HuH-7 (cell line): ENCODE measurements at places on chromosomes 4 and X.

GRCh38 chr4:183240581-183241321, 79.3 kb downstream of the CLDN22 start:
- DNase-seq: no peak

DNA sequence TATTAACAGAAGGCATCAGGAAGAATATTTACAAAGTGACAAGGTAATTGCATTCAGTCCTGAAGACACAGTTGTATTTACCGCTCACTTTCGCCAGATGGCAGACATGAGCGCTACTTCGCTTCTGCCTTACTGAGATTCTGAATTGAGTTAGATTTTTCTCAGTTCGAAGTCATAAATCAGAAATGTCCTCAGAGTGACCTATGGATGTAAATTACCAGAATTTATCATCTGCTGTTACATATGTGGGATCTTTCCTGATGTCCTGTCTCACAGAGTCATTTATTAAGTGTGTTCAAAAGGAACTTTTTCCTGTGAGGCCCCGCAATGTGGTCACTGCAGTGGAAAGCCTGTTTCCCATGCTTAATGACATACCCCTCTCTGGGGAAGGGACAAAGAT, 97.3 kb upstream of the DCLK2 start:
- peak; percentile 23 for DNase-seq

DNA sequence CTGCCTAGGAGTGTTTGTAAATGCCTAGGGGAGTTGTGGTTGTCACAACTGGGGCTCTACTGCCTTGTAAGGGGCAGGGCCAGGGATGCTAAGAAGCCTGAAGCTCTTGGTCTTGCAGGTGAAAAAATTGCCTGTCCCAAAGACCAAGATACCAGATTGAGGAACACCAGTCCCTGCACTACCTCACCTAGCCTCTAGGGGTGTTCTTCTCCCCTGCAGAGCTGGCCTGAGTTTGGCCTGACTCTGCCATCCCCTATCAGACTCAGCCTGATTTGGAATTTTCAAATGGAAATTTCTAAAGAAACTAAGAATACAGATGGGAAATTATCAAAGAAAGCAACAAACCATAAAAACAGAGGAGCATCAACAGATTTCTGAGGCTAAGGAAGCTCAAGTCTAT, 90.4 kb downstream of the ZC4H2 start:
- DNase-seq: peak; percentile 8

DNA sequence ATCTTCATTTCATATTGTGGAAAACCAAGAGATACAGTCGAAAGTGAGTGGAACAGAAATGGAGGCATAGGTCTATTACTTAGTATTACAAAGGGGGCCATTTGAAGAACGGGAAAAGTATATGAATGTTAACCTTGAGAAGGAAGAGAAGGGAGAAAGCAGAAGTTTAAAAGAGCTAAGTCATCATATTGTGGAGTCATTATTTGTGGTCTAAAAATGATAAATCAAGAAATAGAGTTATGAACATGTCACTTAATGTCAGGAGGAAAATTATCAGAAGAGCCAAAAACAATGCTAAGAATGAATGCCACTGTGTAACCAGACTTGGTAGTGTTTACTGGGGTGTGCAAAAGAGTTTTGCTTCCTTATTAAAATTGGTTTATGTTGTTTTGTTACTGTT, 589.5 kb upstream of the LCORL start:
- no peak for DNase-seq

DNA sequence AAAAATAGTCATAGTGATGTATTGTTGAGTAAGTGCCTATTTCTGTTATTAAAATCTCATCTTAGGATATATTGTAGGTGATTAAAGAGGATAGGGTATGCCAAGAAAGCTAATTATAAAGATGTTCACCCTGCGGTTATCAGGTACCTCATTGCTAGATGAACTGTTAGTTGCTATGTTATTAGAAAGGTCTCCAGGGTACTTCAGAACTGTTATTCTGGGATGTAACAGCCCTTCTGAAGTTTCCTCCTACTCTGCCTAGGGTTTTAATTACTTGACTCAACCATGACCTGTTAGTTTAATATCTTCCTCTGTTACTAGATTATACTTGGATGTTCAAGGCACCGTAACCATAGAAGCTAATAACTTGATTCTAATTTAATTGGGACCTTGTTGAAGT, 15.4 kb downstream of the TMPRSS11E start:
- no peak for DNase-seq

DNA sequence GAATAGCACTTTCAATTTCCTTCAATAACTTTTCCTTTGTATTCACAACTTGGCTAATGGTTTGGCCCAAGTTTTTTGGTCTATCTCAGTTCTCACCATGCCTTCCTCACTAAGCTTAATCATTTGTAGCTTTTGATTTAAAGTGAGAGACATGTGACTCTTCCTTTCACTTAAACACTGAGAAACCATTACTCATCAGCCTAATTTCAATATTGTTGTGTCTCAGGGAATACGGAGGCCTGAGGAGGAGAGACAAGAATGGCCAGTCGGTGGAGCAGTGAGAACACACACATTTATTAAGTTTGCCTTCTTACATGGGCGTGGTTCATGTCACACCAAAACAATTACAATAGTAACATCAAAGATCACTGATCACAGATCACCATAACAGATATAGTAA, 56.7 kb downstream of the TSPAN5 start:
- no peak for DNase-seq

GRCh38 chr4:147071209-147071740, 125.6 kb upstream of the TTC29 start:
- DNase-seq: no peak

DNA sequence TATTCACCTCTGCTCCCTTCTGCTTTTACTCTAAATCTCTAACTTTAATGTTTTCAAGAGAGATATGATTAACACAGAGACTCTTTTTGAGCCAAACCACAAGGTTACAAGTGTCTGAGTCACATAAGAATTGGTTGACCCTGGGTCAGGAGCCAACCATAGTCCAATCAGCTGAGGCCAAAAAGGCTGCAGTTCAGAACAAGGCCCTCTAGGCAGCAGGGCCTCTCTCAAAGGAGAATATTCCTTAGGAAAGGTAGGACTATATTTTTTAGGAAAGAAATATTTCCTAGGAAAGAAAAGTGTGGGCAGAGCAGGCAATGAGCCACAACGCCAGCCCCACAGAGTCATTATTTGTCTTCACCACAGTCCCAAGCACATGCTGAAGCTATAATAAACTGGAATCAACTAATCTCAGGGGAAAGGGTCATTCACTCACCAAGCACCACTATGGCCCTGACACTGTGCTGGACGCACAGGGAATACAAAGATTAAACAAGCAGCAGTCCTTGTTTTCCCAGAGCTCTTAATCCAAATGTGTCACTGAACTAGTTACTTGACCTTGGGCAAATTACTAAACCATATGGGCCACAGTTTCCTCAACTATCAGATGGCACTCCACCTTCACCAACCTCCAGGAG, 2.2 kb downstream of the ATP8A1 start:
- no peak for DNase-seq

- DNase-seq: no peak
Observed at GRCh38 chr4:161186750-161187149, 977.0 kb downstream of the FSTL5 start.

DNA sequence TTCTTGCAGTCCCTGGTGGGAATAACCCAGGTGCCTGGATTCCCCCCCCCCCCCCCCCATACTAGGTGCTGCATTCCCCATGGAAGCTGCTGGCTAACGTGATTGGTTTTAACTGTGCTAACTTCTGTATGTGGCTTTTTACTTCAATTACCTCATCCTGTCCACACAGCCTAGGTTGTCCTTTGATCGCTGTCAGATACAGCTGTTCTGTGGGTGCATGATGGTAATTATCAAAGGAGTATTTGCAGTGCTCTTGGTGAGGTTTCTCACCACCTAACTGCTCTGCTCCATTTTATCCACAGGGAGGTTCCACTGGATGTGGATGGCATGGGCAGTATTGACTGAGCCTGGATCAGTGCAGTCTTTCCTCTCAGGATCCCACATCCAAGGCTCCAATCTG, 93.0 kb downstream of the ZNF518B start:
- DNase-seq: no peak

- no peak for DNase-seq
Observed at GRCh38 chr4:6937201-6937600, 27.6 kb downstream of the TBC1D14 start.

DNA sequence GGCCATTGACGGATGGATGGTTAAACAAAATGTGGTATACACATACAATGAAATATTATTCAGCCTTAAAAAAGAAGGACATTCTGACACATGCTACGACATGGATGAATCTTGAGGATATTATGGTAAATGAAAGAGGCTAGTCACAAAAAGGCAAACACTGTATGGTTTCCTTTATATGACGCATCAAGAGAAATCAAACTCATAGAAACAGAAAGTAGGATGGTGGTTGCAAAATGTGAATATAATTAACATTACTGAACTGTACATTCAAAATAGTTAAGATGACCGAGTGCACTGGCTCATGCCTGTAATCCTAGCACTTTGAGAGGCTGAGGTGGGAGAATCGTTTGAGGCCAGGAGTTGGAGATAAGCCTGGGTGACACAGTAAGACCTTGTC, 9.5 kb upstream of the CASK start:
- DNase-seq: no peak

DNA sequence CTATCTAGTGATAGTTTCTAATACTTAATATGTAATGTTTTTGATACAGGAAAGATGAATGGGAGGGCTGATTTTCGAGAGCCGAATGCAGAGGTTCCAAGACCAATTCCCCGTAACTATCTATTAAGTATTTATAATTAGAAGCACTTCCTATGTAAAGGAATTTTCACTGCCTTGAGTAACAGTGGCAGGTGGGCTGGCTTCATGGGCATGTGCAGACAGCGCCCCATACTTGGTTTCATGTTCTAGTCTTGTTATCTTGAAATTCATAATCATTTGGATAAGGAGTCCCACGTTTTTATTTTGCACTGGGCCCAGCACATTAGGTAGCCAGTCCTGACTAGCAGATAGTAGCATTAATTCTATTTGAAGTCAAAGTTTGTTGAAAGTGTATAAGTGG, 1.7 kb downstream of the OCIAD1 start:
- no peak for DNase-seq

GRCh38 chrX:41759817-41760216, 35.8 kb downstream of the GPR82 start:
- no peak for DNase-seq

DNA sequence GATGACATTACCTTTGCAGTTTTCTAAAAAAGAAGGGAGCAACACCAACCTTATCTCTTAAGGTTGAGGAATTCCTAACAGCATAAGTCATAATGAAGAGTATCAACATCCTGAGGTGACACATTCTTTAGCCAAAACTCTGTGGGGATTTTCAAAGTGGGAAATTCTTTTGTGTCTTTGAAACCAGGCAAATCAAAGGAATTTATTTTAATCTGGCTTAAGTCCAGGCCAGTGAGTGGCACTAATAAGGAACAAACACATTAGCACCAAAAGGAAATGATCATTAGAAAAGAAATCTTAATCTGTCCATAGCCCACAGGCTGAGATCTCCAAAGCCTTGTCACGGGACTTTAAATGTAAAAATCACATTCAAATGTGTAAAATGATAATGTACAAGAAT, 110.1 kb downstream of the LARP7 start:
- DNase-seq: no peak

GRCh38 chr4:40121515-40121914, 64.9 kb downstream of the N4BP2 start:
- no peak for DNase-seq

GRCh38 chr4:75841641-75842520, 60.4 kb downstream of the PPEF2 start:
- DNase-seq: peak; percentile 8

DNA sequence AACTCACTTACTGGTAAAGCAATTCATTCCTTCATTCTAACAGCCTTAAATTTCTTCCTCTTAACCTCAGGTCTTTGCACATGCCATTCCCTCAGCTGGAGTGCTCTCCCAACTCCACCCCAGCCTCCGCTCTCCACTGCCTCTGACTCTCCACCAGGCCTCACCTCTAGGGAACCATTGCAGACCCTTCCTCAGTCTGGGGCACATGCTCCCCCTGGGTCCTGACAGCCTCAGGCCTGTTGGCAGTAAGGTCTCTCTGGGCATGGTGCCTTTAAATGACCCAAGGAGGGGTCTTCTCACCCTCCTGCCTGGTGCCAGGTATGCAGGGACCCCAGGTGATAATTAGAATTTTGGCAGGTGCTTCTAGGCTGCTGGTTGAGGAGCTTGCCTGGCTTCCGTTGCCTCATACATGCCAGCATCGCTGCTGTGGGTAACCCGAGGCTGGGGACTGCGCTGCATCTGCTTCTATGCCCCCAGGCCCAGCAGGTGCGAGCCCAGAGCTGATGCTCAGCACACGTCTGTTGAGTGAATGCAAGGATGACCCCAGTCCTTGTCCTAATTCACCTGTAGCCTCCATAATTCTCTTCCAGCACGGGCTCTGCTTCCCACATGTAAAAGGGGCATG, 27.5 kb upstream of the GPR78 start:
- no peak for DNase-seq

DNA sequence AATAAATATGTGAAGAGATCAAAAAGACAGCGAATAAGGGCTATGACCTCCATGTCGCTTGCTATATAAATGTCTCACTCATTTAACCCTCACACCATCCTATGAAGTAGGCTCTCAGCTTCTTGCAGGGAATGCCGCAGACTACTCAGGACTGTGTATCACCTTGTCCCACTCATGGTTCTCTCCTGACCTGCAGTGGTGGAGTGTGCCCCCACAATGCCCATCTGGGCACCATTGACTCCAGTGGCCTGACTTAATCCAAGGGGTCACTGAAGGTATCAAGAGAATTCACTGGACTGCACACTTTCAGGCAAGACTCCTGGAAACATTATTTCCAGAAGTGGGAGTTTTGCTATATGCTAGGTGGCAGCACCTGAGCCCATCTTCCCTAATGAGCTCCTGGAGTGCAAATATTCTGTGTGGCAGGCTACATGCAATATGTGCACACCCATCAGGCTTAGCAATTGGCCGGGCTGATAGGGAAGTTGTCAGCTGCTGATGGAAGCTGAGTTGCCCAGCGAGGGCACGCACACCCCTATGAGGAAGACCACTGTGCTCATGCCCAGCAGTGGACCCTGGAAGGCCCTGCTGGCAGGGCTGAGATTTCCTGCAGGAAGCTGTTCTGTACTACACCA, 8.2 kb upstream of the EFNB1 start:
- DNase-seq: no peak
